ENCODE measurements at places on chromosomes 2 and 18. TPM values are rescaled to one million over a fixed set of nuclear protein-coding genes. Genes with fewer than 3 reads are reported as not detected.

The ITGB6 gene
- total RNA-seq = 0.66 TPM

The HRH4 gene
- not detected for total RNA-seq

The GKN1 gene
- total RNA-seq = 0.94 TPM

The RAMP1 gene
- total RNA-seq = 0.15 TPM

The G6PC2 gene
- total RNA-seq = not detected

The SCYGR4 gene
- not detected for total RNA-seq

The ALLC gene
- total RNA-seq = not detected

The IL37 gene
- not detected for total RNA-seq
